ENCODE measurements at places on chromosomes 3 and 15.
A peak's percentile ranks its signal among the peaks of the same experiment; 100 is the strongest.

DNA sequence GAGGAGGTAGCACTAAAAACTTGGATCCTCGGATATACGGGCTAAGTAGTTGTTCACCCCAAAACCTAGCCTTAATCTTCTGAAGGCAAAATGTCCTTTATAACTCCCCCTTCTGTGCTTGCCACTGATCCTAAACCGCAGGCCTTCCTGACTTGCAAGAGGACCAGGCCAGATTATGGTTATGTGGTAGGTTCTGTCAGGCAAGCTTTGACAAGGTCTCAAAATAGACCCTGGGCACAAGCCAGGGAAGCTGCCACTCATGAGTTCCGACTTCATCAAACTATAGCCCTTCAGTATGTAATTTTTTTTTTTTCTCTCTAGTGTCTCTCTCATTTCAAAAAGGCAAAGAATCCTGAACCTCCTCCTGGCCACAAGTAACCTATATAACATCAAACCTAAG lies 3.2 kb downstream of the LRRFIP2 start:
- DNase-seq = no peak

- no peak for DNase-seq
Observed at GRCh38 chr3:136122006-136122405, 74.1 kb downstream of the MSL2 start.

GRCh38 chr15:90552162-90552928 lies 22.6 kb downstream of the CRTC3 start:
- no peak for DNase-seq

- no peak for DNase-seq
Observed at GRCh38 chr3:8741581-8742261, 8.1 kb downstream of the CAV3 start.

DNA sequence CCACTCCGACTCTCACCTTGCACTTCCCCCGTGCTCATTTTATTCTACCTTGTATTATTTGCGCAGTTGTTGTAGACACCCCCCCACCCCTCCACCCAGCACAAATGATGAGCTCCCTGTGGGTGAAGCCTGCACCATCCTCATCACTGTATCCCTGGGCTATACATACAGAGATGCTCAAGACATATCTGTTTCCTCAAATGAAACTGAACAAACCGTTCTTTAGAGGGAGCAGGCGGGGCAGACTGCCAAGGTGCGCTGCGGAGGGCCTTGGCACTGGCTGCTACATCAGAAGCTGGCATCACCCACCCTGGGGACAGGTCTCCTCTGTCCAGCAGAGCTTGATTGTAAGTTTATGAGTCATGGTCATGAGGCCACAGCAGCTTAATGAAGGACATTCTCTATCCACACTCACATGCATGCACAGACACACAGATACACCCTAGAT lies 29.0 kb downstream of the ADCY5 start:
- peak; percentile 69 for DNase-seq

DNA sequence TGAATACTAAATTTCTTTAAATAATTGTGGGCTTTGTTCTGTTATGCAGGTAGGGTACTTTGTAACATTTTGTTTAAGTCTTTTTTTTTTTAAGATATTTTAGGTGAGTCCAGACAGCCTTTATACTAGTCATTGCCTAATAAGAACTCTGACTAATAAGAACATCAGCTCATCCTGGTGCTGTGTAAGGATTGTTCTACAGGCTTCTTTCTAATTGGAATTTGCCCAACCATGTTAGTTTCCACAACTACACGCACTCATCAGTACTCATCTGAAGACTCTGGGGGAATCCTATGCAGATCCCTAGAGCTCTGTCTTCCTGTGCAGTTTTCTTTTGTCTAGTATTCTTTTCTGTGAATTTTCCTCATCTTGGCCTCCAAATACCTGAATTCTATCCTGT lies 741.8 kb downstream of the IGSF11 start:
- DNase-seq = no peak

GRCh38 chr3:70943886-70944285 lies 631.4 kb upstream of the MDFIC2 start:
- no peak for DNase-seq

GRCh38 chr3:121994551-121994950 lies 27.5 kb downstream of the ILDR1 start:
- no peak for DNase-seq

DNA sequence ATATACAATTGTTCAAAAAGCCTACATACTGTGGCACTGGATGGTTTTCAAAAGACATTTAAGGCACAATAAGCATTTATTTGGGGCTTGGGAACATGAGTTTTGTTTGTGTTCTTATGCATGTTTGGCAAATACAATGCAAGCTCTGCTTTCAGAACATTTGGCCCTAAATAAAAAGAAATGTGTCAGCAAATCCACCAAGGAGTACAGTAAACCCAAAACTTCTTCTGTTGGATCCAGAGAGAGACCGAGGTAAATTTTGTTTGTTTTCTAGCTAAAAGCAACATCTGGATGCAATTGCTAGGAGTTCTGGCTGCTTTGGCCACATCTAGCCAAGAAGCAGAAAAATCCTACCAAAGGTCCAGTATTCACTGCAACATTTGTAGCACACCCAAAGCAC lies 168.8 kb downstream of the DCLK3 start:
- no peak for DNase-seq

DNA sequence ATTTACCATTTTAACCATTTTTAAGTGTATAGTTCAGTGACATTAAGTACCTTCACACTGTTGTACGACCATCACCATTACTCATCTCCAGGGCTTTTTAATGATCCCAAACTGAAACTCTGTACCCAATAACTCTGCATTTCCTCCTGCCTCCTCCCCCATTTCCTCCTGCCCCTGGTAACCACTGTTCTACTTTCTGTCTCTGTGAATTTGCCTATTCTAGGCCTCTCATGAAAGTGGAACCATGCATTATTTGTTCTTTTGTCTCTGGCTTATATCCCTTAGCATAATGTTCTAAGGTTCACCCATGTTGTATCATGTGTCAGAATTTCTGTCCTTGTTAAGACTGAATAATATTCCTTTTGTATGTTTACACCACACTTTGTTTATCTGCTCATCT lies 154.2 kb downstream of the MECOM start:
- DNase-seq = no peak

DNA sequence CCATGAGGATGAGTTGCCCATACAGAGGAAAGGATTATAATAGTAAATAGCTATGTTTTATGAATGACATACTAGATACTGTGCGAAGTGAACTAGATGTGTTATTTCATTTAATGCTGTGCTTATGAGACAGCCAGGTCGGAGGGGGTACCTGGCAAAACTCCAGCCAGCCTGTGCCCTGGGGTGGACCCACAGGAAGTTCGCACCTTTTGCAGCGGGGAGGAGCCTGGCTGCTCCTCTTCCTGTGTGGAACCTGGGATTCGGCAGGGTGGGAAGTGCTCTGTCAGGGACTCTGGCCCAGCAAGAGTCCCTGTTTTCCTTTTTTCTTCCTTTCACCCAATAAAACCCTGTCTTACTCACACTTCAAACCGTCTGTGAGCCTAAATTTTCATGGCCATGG lies 452.2 kb downstream of the IL5RA start:
- DNase-seq = no peak

- no peak for DNase-seq
Observed at GRCh38 chr3:120162400-120162799, 68.2 kb upstream of the GSK3B start.

DNA sequence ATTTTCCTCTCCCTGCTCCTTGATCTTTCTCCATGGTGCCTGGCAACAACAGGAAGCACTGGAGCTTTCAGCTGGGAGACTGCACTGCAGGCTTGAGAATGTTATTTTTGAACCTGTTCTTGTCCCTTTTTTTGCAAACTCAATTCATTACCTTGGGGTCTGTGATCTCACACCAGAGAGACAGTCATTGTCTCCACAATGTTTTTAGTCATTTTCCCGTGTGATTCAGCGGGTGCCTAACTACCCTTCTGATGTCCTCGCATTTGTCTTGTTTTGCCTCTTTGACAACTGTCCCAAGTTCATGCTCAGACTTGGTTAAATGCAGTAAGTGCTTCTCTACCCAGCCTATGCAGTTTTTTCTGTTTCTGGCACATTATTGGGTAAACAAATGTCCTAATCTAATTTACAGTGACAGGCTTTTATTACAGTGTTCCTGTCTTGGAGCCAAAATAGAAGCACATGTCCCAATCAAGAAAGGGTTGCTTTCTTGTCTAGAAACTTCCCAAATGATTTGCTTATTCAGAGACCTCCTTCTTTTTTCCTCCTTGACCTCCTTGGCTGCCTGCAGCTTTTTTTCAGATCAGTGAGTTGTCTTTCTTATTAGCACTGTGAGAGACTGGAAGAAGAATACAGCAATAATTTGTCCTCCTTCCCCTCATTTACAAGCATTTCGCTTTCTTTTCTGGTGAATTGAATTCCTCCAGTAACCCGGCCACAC lies 162.4 kb downstream of the NSUN3 start:
- DNase-seq = no peak

DNA sequence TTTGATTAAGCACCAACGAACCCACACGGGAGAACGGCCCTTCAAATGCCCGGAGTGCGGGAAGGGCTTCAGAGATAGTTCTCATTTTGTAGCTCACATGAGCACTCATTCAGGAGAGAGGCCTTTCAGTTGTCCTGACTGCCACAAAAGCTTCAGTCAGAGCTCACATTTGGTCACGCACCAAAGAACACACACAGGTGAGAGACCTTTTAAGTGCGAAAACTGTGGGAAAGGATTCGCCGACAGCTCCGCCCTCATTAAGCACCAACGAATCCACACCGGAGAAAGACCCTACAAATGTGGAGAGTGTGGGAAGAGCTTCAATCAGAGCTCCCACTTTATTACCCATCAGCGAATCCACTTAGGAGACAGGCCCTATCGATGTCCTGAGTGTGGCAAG lies 8.7 kb downstream of the ZNF774 start:
- no peak for DNase-seq

- DNase-seq = no peak
Observed at GRCh38 chr15:64343222-64343621, 12.8 kb downstream of the CSNK1G1 start.

- no peak for DNase-seq
Observed at GRCh38 chr3:11291808-11292207, 19.6 kb downstream of the ATG7 start.

- no peak for DNase-seq
Observed at GRCh38 chr3:95389725-95390313, 1327.0 kb downstream of the NSUN3 start.

GRCh38 chr3:10601151-10601856 lies 95.9 kb upstream of the ATP2B2 start:
- DNase-seq = peak; percentile 26

DNA sequence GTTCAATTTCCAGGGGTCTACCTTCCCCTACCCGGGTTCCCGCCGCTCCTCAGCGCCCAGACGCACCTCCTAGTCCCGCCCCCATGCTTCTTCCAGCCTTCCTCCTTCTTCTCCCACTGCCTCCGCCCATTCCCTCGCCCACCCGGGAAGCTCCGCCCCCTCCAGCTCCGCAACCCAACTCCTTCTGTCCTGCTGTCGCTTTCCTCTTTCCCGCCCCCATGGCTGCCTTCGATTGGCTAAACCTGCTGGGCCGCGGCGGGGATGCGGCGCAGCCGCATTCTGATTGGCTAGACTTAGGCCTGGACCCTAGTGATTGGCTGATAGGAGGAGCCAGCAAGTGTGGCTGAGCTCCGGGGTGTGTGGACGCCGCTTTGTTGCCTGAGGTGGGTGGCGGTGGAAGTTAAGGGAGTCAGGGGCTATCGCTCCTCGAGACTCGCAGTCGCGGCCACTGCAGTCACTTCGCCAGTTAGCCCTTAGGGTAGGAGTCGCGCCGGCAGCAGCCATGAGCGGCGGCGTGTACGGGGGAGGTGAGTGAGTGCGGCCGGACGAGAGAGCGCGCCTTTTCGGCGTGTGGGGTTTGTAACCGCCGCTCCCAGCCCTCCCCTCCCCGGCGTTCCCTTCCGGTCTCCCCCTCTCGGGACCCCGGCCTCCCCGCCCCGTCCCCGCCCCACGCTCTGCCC lies at the start of gene ACTL6A:
TSS of gene ACTL6A (plus strand) at position 336 of the 680 bp plus-strand sequence. CDS start at position 503, 167 bp downstream.
- DNase-seq = peak; percentile 99

DNA sequence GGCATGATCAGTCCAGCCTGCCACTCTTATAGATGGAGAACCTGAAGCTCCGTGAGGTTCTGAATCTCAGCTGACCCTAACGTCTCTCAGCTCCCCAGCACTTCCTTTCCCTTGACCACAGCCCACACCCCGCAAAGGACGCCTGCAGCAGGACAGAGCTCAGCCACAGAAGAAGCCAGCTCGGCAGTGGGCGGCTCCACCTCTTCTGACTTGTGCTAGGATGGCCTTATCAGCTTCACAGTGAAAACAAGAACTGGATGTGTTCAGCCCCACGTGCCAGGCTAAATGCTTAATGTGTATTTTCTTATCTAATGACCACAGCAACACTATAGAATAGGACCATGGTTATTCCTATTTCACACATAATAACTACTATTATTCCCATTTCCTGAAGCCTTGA lies 127.6 kb downstream of the ARNT2 start:
- DNase-seq = no peak

DNA sequence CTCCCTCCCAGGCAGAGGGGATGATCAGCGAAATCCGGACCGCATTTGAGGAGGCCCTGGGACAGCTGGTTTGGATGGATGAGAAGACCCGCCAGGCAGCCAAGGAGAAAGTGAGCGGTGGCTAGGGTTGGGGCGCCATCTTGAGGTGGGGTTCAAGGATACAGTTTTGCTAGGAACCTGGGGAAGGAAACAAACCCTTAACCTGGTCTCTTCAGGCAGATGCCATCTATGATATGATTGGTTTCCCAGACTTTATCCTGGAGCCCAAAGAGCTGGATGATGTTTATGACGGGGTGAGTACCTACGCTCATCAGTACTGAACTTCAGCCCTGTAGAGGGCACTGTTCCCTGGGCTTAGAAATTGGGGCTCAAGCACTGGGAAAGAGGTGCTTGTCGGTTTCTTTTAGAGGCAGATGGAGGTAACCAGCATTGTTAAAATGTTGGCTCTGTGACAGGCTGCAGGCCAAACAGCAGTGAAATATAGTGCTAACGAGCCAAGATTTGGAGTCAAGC lies 9.6 kb upstream of the PSMD2 start:
- peak; percentile 54 for DNase-seq

DNA sequence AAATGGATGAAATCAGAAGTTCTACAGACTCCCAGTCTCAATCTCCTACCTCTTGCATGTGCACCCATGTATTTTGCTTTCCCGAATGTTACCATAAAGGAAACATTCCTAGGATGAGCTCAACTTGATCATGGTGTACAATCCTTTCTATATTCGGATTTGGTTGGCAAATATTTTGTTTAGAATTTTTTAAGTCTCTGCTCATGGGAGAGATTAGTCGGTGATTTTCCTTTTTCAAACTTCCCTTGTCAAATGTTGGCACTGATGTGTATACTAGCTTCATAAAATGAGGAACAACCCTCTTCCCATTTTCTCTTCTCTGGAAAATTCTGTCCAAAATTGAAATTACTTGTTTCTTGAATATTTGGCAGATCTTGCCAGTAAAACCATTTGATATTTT lies 317.6 kb upstream of the RASGRP1 start:
- DNase-seq = no peak

DNA sequence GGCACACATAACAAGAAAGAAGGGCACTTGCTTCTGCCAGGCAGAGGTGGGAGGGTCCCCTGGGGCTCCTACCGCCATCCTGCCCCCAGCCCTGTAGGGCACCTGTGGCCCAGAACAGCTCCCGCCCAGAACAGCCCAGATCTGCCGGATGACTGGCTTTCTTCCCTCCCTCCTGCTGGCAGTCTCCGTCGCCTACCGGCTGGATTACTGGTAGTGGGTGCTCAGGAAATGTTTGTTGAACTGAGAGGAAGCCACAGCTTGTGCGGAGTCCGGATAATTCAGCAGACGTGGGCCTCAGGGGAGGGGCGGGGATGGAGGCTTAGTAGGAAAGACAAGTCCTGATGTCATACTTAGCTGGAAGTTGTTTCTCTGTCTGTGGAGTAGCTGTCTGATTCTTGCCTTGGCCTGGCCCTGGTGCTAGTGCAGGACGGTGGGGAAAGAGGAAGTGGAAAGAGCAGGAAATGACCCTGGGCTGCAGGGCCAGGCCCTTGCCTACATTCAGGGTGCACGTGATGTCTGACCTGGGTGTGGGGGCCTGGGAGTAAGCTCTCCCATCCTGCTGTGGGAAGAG lies 6.7 kb downstream of the CCDC9B start:
- peak; percentile 42 for DNase-seq
